8988T (cell line): ENCODE measurements at places on chromosomes 6 and 20.

DNA sequence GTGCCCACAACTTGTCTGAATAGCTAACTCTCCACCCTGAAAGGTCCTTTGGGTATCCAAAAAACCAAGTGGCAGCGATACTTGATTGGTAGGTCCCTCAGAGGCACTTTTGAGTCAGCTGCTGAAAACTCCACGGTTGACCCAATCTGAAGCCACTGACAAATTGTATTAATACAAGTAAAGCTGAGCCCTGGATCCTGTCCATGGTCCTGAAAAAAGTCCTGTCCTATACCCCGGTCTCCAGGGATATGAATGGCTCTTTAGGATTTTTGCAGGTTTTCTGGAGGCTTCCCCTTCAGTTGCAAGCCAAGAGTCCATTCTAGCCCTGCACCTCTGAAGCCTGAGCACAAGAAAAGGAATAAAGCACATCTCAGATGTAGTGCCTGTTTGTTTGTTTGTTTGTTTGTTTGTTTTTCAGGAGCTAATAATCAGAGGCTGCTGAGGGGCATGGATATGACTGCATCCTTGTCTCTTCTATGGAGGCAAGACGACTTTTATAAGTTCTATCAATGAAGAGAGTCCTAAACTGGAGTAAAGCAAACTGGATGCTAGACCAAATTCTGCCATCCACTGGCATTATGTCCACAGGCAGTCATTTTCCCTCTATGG, 1.7 kb upstream of the SLC12A5 start:
- no peak for DNase-seq

DNA sequence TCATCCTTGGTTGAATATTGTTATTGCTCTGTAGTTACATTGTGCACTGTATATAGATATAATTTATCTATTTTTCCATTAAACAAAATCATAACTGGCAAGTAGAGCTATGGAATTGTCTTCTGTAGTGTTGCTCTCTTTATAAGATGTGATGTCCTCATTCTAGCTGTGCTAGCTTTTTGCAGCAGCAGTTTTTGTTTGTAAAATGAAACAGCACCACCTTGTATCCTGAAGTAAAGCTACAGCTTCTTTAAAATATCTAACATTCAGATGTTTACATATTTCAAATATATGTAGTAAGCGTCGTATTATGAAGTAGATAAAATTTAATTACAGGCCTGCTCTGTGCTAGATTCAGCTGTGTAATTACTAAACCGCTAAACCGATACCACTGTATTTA, 328.8 kb upstream of the MANEA start:
- DNase-seq = no peak

DNA sequence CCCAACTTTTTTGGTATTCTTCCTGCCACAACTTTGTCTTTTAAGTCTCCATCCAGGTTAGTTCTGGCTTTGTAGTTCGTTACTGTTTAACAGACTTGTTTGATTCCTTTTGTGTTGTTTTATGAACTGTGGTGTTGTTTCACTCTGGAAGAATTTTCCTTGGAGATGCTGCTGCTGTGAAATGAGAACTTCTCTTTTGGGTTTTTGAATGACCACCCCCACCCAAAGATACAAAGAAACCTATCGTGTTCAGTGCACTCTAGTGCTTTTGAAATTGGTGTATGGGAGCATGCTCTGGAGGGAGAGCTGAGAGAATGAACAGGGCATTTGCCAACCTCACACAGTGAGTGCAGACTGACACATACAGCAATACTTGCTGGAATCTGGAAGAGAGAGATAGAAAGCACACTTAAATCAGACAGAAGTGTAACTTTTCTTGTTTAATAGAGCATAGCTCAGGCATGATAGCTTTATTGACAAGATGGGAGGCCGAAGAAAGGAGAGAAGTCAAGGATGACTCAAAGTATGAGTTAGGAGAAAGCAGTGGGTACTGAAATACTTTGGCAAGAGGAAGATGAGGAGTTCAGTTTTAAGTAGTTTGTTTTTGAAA, 293.1 kb downstream of the SOX4 start:
- DNase-seq = no peak

DNA sequence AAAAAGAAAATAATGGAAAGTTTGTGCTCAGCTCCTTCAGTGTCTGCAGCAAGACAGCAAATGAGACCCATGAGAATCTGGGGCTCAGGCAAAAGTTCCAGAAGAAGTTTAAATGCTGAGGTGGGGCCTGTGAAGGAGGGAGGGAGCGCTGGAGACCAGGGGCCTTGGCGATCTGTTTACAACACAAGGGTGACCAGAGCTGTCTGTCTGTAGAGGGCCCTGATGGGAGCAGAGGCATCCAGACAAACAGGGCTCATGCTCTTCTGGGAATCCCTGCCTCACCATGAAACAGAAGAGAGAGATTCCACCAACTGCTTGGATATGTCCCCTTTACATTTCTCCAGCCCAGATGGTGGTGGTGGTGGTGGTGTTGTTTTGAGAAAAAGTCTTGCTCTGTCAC, 79.3 kb upstream of the SHLD1 start:
- DNase-seq = no peak

- no peak for DNase-seq
Measured at GRCh38 chr6:148805777-148806176, 58.9 kb downstream of the UST start.

- no peak for DNase-seq
Measured at GRCh38 chr20:23631981-23632710, 5.6 kb downstream of the CST3 start.

DNA sequence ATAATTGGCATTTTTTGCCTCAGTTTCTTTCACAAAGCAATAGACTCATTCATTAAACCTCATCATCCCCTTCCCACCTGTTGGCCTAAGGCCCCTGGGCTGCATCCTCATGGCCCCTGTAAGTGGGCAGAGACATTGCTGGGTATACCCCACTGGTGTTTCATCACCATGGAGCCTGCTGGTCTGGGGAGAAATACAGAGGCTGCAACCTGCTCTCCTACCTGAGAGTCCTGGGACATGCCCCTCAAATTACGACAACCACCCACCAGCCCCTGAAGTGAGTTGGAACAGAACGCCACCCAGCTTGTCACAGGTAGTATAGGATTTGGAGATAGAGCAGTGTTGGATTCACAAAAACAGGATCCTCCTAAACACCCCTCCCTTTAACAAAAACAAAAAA, 190.8 kb downstream of the ANKRD60 start:
- no peak for DNase-seq

- DNase-seq = no peak
Measured at GRCh38 chr6:8238773-8239683, 136.7 kb upstream of the EEF1E1 start.

DNA sequence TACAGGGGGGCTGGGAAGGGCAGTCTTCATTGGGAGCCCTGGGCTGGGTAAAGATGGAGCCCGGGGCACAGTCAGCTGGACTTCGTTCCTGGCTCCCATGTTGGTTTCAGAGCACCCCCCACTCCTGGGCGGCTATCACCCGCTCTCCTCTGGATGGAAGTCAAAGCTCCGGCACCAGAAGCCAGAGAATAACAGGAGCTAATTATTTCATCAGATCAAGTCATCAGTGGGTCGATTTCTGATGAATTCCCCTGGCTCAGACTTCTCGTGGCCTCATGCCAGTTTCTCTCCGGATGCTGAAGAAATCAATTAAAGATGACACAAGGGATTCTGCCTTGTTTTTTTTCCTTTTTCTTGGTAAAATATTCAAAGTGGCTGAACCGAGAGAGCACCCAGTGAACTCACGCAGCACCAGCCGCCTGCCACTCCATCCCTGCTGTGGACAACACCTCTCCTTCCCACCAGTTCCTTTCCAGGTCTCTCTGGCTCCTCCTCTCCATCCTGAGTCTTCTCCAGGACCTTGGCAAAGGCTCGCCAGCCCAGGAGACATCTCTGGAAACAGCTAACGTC, 22.5 kb downstream of the SULF2 start:
- no peak for DNase-seq
